Suppressor macrophage treated with lipopolysaccharide for 4 hours (primary cell): ENCODE measurements at places on chromosomes 12 and 14.

DNA sequence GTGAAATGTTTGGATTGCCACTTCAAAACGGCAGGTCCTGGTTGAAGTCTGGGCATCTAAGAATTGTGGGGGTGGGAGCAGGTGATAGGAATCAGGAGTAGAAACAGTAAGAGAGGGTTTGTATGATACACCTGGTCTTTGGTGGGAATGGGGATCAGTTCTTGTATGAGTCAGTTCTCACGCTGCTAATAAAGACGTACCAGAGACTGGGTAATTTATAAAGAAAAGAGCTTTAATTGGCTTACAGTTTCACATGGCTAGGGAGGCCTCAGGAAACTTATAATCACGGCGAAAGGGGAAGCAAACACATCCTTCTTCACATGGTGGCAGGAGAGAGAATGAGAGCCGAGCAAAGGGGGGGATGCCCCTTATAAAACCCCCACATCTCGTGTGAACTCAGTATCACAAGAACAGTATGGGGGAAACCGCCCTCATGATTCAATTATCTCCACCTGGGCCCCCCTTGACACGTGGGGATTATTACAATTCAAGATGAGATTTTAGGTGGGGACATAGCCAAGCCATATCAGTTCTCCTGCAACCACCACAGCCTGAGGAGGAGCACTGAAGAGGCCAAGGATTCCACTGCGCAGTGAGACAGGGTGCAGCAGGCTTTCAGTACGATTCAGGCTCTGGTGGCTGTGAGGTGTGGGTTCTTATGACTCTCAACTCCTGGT, 52.1 kb downstream of the DRAM1 start:
- DNase-seq: no peak

GRCh38 chr12:81125691-81126090, 47.8 kb downstream of the ACSS3 start:
- DNase-seq: no peak

DNA sequence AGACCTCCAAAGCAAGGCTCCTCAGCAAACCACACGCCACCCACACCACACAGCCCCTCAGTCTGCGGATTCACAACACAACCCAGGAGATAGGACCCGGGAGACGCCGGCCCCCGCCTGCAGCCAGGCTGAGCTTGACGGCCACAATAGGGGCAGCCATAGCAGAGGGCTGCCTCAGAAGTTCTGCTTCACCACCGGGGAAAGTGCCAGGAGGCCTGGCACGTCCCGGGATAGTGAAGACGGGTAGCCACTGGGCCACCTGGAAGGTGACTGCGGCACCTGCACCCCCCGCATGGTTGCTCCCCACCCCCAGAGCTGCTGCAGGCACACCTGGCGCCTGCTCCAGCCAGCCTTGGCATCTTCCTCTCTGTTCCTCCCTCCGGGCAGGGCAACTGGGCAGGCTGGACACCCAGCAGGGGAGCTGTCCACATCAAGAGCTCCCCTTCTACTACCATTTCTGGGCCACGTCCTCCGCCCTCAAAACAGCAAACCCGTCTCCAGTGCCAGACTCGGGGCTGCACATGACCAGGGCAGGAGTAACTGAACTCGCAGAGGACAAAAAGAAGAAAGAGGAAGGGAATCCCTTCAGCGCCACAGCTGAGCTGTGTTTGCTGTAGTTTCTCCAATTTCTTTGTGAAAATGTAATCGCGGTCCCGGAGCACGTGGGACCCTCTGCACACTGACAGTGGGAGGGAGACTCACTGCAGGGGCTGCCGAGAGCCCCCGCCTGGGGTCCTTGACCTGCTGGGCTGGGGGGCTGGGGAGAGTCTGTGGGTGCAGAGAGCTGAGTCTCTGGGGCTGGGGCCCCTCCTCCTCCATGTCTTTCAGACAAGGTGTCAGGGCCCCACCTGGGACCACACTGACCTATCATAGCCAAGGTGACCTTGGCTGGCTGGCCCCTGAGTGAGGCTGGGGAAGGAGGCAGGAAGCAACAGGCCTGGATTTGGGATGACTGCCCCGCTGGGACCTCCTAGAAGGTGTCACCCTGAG, 74.2 kb upstream of the C14orf180 start:
- no peak for DNase-seq

GRCh38 chr12:15613981-15614380, 175.2 kb downstream of the EPS8 start:
- no peak for DNase-seq

DNA sequence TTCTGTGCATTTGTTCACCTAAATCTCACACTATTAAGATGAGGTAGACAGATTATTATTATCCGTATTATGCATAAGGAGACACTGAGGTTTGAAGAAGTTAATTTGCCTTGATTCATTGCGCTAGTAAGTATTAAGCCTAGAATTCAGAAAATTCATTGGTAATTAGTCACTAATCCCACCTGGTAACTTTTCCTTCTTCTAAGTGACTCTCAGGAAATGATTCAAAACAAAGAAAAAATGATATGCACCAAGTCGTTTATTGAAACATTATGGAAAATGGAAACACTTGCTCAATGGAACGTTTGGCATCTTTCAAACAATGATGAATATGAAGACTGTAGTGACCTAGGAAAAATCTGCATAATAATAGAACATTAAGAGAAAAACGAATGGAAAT, 15.2 kb downstream of the RFX4 start:
- no peak for DNase-seq

- DNase-seq: peak; percentile 69
These were observed 747 bp downstream of the IRF2BPL start for GRCh38 chr14:77027538-77028383.

GRCh38 chr12:14619741-14620501, 52.2 kb upstream of the PLBD1 start:
- DNase-seq: no peak

- DNase-seq: no peak
These were observed 472.4 kb downstream of the ATP23 start for GRCh38 chr12:58413794-58414193.

- peak; percentile 6 for DNase-seq
These were observed 4.4 kb downstream of the IPO8 start for GRCh38 chr12:30691122-30691879.

GRCh38 chr12:112422531-112422930, 3.8 kb downstream of the PTPN11 start:
- DNase-seq: no peak

DNA sequence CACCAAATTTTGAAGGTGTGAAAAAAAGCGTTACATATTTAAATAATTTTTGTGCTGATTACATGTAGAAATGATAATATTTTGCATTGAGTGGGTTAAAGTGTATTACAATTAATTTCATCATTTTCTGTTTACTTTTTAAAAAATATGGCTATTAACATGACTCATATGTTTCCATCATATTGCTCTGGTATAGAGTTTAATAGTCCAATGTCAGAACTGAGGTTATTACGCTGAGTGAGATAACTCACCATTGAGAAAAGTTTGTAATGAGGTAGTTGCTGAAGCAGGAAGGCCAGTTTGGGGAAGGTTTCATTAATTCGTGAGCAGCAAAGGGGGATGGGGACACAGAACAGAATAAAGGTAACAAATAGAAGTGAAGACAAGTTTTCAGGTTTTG, 865.7 kb upstream of the MGAT4C start:
- no peak for DNase-seq

DNA sequence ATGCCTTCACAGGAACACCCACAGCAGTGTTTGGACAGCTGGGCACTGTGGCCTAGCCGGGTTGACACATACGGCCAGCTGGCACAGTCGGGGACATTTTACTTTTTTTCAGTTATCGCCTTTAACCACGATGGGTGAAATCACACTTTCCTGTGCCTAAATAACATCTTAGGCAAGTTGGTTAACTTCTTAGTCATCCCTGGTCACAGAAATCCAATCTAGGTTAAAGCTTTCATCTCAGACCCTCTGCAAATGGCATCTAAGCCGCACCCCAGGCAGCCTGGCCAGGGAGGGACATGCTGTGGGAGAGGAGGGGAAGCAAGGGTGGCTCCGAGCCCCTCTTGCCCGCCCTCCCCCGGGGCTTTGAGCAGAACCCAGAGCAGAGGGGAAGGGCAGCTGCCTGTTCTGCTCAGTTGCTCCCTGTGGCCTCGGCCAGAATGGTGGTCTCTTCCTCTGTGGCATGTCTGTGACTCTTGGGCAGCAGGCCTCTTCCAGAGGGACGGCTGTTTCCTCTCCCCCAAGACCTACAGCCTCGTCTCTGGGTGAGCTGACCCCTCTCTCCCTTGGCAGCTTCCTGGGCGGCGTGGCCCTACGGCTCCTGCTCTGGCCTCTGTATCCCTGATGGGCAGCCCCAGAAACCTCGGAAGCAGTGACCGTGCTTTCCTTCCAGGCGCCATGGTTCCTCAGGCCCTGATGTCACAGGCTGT, 85.4 kb upstream of the DYNC1H1 start:
- peak; percentile 18 for DNase-seq

- DNase-seq: no peak
These were observed 127.3 kb downstream of the SCARB1 start for GRCh38 chr12:124736115-124737039.

DNA sequence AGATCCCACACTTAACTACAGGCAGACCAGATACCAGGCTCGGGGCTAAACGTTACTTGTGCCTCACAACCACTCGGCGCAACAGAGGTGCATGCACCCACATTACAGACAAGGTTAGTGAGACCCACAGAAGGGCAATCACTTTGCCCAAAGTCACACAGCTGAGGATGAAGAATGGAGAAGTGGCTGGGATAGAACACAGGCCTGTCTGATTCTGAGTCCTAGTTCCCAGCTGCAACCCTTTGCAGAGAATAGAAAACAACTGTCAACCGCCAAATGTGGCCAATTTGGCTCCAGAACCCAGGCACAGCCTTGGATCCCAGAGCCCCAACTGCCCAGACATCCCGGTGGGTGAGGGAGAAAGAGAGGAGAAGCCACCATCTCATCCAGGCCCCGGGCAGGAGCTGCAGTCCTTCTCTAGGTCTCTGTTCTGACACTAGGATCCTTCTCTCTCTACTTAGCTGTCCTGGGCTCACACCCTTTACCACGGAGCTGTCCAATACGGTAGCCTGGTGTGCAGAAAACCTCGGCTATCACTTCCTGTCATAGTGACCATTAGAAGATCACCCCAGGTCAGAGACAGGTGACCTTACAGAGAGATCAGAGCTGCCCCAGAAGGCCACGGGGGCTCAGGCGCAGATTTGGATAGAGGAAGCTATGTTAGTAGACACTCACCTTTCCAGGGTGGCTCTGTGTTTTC, 59.1 kb downstream of the FAM222A start:
- DNase-seq: no peak

- DNase-seq: no peak
These were observed 65.0 kb downstream of the SERPINA3 start for GRCh38 chr14:94677213-94677612.

DNA sequence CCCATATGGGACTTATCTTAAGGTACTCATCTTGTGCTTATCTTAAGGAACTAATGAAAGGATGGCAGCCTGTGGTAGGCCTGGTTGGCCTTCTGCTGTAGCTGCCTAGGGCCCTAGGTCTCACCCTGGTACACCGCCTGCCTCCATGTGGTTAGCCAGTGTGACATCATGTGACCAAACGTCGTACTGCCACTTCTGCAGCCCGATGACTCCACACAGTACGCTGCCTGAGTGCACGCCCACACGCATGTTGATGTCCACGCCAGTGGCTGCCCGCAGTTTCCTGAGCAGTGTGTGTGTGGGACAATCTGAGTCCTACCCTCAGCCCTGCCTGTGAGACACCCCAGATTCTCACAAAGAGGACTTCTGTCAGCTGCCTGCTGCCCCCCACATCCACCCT, 5.1 kb downstream of the ADCY4 start:
- peak; percentile 92 for DNase-seq

GRCh38 chr14:102817942-102818940, 41.0 kb downstream of the TRAF3 start:
- no peak for DNase-seq

DNA sequence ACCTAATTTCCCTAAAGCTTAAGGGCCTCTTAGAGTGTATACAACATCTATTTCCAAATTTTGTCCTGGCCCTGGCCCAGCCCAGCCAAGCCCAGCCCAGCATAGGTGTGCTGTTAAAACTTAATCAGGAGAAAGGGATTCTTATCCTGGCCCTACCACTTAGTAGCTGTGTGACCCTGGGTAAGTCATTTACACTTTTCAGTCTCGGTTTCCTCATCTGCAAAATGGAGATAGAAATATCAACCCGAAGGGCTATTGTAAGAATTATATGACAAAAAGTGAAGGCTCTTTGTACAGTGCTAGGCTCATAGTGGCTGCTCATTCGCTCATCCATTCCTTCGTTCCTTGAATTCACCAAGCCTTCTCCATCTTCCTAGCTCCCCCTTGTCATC, 442 bp downstream of the ERG28 start:
- no peak for DNase-seq

- DNase-seq: peak; percentile 87
These were observed 418.5 kb downstream of the TMEM121 start for GRCh38 chr14:105944632-105945610.

DNA sequence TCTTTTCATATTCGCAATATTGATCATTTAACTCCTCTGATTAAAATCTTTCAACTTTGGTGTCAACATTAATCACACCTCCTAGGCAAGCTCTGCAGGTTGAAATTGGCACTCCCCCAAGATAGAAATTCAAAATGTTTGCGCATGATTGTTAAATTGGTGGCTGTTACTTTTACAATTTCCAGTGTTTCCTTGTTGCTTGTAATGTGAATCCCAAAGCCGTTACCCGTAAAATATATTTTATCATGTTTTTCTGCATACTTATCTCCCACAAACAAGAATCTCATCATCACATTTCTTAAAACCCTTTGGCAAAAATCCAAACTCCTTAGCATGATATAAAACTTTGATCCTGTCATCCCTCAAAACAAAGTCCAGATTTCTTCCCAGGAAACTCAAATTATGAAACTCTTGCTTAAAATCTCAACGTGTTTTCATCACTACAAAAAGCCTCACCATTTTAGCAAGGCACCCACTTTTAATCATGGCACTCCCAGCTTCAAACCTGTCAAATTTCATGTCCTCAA, 14.7 kb downstream of the RTL1 start:
- DNase-seq: no peak

DNA sequence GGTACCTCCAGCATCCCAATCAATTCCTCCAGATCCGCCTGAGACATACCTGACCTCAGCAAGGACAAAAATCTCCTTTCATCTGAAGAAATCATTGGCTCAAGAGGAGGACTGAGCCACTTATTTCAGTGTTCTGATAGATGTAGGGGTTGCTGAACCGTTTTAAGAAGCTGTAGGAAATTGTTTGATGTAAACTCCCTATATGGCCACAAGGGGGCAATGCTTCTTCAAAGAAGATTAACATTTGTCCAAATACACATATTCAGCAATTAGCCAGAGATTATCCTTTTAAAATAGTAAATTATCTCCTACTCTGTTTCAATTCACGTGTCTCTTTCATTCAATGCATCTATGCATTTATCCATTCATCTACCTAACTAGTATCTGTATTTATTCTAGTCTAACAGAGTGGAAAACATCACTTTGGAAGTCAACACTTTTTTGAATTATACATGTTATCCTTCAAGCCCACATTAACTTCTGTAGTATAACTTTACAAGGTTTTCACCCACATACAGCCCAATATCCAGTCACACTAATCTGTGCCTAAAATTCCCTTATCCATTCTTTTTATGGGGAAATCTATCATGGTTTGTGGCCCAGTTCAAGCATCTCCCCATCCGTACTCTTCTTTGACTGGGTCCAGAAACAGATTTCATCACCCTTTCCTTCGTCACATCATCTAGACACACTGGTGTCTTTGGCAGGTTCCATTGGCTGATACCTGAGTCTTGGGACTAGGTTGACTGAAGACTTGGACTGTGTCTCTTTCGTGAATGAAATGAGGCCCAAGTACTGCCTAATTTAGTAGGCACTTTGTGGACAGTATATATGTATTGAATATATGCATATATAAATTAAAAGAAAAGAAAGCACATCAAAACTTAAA, 411.0 kb upstream of the OR4E1 start:
- DNase-seq: peak; percentile 73

- no peak for DNase-seq
These were observed 147.0 kb upstream of the FRMD6 start for GRCh38 chr14:51504669-51505068.
